ENCODE measurements at places on chromosomes 13 and 19. TPM values are rescaled to one million over a fixed set of nuclear protein-coding genes. Genes with fewer than 3 reads are reported as not detected.

DNA sequence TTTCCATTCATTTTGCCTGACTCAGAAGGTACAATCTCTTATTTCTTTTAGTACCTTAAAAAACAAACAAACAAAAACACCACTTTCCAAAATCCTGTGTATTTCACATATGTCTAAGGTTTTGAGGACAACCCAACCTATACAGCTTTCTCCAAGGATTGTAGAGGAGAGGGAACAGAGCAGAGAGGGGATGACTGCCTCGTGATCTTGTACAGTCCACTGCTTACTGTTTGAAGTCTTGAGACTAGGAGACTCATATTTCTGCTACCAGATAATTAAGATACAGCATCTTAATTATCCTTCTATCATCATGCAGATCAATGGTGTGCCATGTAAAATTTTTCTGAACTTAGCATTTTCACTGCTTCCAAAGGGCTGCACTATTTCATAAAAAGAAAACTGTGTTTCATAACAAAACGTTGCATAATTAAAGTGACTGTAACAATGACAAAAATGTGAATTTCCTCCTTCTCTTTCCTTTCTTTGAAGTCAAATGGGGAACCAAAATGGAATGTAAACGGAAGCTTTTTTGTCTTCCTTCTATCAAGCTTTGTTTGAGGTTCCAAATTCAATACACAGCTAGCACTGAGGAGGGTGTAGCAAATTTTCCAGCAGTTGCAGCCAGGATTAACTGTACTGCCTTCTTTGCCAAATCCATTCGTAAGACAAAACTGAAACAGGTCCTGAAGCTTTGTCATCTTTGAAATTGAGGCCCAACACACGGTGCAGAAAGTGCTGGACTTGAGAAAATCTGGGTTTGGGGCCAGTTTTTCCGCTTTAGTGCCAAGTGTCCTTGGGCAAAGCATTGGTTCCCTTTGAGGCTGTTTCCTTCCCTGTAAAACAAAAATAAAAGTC, 34.9 kb upstream of the RCBTB2 start:
- DNase-seq = no peak

- DNase-seq = no peak
Measured at GRCh38 chr19:4678881-4679790, 9.0 kb upstream of the MYDGF start.

CGB1 gene
- total RNA-seq = 0.83 TPM

FBN3 gene
- total RNA-seq = 0.05 TPM

- DNase-seq = no peak
Measured at GRCh38 chr13:114264886-114265611, 16.4 kb upstream of the UPF3A start.

DNA sequence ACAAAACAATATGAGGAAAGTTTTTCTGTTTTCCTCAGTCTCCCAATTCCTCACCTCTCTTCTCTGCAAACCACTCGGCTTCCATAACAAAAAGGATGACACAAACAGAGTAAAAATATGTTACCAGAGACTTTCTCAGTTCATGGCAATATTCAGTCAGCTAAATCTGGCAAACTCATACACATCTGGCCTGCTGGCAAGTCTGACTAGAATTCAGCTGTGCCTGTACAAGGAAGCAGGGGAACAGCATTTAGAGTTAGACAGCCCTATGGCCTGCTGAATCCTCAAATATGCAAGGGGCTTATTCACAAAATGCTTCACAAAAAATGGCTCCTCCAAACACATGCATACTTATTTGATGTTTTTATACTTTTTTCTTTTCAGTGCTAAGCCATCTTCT, 227.8 kb downstream of the ENOX1 start:
- DNase-seq = no peak

USP12 gene
- 15.4 TPM for total RNA-seq

SIAH3 gene
- not detected for total RNA-seq
